Activated B cell treated with CpG ODN at 0.5 μM for 24 hours (primary cell): ENCODE measurements at places on chromosomes 3 and 15. TPM values are rescaled to one million over a fixed set of nuclear protein-coding genes. Genes with fewer than 3 reads are reported as not detected.

RTP4 gene
- 7.4 and 9.0 TPM in 2 replicates for total RNA-seq

EIF4E3 gene
- 1.8 and 2.0 TPM in 2 replicates for total RNA-seq

GADL1 gene
- not detected in 2 replicates for total RNA-seq

- peaks cover 5% of the 10 kb centered on the region for H3K4me1 ChIP-seq
- no peak overlapping the region for H3K4me3 ChIP-seq
- H3K36me3 ChIP-seq, result no peaks in the 10 kb centered on the region
Measured at GRCh38 chr3:144109944-144110343, 138.3 kb downstream of the DIPK2A start.
